ENCODE measurements at places on chromosomes 7 and 10. TPM values are rescaled to one million over a fixed set of nuclear protein-coding genes. Genes with fewer than 3 reads are reported as not detected.

Gene MOGAT3
- total RNA-seq = 58.3 TPM

Gene PSD
- total RNA-seq = 11.4 TPM

Gene GHRHR
- total RNA-seq = not detected

Gene AKR1E2
- 6.7 TPM for total RNA-seq

Gene SLC39A12
- not detected for total RNA-seq

Gene ZFAND2A
- total RNA-seq = 49.9 TPM

Gene MYL10
- total RNA-seq = not detected

Gene UNCX
- total RNA-seq = not detected

Gene TDRD1
- total RNA-seq = 0.06 TPM

Gene AFAP1L2
- 11.6 TPM for total RNA-seq

Gene SFRP5
- total RNA-seq = 0.41 TPM

Gene NUDT13
- 3.6 TPM for total RNA-seq

Gene ASB13
- total RNA-seq = 50.5 TPM

Gene NUTM2B
- 2.8 TPM for total RNA-seq

Gene LIPK
- total RNA-seq = not detected

Measured in mucosa of descending colon (tissue), 3 donors.